ENCODE measurements at places on chromosomes 11 and 22.

- DNase-seq: peak; percentile 34
Measured at GRCh38 chr11:95764267-95764898, 25.2 kb downstream of the FAM76B start.

GRCh38 chr11:12188548-12189317 lies 78.3 kb downstream of the MICAL2 start:
- DNase-seq: peak; percentile 57

GRCh38 chr11:62179995-62180394 lies 10.0 kb upstream of the SCGB1D1 start:
- no peak for DNase-seq

DNA sequence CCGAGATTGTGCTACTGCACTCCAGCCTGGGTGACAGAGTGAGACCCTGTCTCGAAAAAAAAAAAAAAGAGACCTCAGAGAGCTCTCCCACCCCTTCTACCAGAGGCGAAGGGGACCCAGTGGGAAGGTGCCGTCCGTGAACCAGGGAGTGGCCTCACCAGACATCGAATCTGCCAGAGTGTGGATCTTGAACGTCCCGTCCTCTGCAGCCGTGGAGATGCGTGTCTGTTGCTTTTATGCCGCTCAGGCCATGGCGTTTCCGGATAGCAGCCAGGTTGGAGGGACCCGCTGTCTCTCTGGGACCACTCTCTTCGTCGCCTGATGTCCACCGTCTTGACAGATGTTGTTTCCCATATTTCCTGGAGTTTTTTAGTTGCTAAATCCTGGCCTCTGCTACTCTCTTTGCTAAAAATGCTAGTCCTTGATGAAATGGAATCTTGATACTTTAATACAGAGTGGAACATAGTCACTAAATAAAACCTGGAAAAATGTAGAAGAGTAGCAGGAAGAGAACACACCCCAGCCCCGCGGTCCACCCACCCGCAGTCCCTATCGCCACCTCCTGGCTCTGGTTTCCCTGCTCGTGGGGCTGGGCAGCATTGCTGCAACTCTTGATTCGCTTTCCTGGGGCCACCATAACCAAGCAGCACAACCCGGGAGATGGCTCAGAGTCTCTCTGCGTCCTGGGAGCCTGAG lies 12.0 kb upstream of the MUC6 start:
- DNase-seq: no peak

- DNase-seq: no peak
Measured at GRCh38 chr11:36023922-36024321, 80.1 kb downstream of the LDLRAD3 start.

GRCh38 chr11:110297076-110297725 lies 787 bp upstream of the RDX start:
- no peak for DNase-seq

GRCh38 chr11:118633979-118634378 lies 26.6 kb downstream of the PHLDB1 start:
- DNase-seq: no peak

- no peak for DNase-seq
Measured at GRCh38 chr11:298406-299065, 790 bp downstream of the IFITM5 start.

- no peak for DNase-seq
Measured at GRCh38 chr11:23314162-23314561, 453.9 kb upstream of the CCDC179 start.

- no peak for DNase-seq
Measured at GRCh38 chr11:15883455-15883920, 472.9 kb downstream of the SOX6 start.

DNA sequence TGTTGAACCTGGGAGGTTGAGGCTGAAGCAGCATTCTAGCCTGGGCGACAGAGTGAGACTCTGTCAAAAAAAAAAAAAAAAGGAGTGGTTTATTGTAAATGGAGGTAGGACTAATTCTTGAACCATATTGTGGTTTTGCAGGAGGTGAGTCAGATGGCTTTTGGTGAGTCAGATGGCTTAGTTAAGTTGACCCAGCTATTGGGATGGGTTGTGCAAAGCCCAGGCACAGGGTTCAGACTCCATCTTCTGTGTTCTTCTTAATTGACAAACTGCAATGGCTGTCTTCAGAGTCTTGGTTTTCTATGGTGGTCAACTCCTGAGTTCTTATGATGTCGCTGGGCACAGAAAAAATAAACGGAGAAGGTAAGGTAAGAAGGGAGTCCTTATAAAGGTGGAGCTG lies 182.7 kb downstream of the ADAMTS15 start:
- DNase-seq: peak; percentile 93

DNA sequence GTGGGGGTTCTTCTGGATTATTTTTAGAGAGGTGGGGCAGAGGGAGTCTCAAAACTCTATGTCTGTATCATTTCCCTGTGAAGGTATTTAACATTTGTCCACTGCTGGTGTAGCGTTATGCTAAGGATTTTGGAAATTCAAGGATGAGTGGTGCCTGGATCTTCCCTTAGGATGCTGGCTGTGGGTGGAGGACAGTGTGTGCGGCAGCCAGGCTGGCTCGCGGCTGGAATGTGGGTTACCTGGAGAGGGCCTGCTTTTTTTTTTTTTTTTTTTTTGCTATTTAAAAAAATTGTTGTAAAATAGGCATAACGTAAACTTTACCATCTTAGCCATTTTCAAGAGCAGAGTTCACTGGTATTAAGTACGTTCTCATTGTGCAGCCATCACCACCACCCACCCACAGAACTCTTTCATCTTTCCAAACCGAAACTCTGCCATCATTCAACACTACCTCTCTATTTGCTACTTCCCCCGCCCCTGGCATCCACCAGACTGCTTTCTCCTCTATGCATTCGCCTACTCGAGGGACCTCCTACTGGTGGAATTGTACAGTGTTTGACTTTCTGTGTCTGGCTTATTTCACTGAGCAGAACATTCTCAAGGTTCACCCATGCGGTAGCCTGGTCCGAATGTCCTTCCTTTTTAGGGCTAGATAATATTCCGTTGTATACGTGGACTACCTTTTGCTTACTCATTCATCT lies 67.1 kb downstream of the PARVB start:
- DNase-seq: no peak

DNA sequence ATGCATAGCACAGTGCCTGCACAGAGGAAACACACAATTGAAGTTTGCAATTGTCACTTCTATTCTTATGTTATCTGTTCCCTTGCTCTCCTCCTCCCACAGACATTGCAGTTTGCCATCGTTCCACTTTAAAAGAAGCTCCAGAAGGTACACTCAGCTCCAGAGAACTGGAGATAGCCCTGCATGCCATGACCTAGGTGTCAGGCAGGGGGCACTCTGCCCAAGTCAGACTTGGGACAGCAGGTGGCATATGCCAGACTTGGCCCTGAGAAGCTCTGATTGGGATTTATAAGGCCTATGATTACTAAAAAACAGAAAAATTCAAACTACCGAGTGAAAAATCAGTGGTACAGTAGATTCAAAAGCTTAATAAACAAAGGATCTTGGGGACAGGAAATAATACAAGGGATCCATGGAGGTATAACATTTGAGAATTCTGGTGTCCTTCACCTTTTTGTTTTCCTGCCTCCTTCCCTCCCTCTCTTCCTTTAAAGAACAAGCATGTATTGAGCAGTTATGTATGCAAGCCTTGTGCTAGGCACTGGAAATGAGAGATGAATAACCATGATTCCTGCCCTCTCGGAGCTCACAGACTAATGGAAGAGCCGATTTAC lies 40.0 kb downstream of the TENM4 start:
- DNase-seq: no peak

DNA sequence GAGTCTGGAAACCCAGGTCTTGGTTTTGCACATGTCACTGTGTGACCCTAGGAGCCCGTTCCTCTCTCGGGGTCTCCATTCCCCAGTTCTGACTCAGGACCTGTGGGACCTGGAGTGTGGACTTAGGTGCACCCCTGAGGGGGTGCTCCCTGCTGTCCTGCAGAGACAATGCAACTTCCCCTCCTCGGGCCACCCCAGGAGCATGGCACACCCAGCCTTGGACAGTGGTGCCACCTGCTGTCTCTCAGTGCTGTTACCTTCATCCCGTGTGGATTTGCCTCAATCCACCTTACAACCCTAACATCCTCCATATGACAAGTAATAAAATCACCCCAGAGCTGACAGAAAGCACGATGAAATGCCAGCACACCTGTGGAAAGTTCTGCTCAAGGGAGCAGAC lies 27.5 kb upstream of the CRYBB3 start:
- no peak for DNase-seq

DNA sequence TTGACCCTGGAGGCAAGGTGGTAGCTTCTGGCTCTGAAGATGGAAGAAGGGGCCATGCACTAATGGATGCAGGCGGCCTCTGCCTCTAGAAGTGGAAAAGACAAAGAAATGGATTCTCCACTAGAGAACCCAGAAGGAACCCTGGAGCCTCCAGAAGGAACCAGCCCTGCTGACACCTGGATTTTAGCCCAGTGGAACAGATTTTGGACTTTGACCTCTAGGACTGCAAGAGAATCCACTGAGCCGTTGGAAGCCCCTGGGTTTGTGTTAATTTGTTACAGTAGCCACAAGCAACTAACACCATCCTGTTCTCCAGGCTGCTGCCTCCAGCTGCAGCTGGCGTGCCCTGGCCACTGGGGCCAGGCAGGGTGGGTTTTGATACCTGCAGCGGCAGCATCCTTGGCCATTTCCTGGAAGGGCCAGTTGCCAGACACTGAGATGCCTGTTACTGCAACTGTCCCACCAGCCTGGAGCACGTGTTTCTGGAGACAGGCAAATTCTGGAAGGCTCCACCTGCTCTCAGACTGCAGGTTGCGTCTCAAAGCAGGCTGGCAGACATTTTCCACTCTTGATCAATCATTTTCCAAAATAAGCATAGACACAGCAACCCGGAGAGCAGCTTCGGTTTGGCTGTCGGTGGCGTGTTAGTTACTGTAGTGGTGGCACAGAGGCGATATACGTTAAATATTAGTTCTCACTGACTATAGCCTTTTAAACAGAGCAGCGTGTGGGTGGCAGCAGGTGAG lies 76.8 kb upstream of the PARVG start:
- no peak for DNase-seq

GRCh38 chr11:130178441-130179339 lies 19.1 kb downstream of the ST14 start:
- DNase-seq: no peak

- no peak for DNase-seq
Measured at GRCh38 chr22:26241361-26241760, 72.1 kb downstream of the SEZ6L start.

- DNase-seq: no peak
Measured at GRCh38 chr11:92802644-92803043, 166.8 kb upstream of the MTNR1B start.

- no peak for DNase-seq
Measured at GRCh38 chr11:10443152-10443551, 11.9 kb upstream of the AMPD3 start.

- no peak for DNase-seq
Measured at GRCh38 chr11:7208391-7208790, 43.3 kb upstream of the SYT9 start.

GRCh38 chr11:78941226-78941851 lies 366.7 kb upstream of the NARS2 start:
- no peak for DNase-seq

DNA sequence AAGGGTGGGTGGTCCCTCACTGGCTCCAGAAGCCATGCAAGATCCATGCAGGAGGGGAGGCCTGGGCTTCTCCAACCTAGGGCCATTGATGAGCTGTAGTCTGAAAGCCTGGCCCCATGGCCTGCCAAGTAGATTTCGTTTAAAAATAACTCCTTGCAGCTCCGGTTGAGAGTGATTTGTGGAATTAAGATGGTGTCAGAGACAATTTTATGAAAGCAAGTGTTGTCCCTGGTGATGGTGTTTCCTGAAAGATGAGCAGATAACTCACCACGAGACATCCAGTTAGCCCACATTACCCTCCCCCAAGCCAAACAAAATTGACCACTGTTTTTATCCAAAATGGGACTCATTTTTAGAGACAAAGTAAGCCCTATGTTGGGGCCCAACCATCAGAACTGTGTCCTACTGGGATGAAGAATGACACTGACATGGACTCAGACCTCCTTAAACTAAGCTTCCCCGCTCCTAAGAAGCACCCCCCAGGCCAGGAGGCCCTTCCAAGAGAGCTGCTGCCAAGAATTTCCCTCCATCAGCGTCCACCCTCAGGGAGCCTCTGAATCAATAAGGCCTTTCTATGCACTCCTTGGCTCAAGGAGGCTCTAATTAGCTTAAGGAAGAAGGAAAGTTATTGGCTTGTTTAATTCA lies 174.2 kb upstream of the NCAM1 start:
- DNase-seq: no peak

- no peak for DNase-seq
Measured at GRCh38 chr11:50412832-50413231, 380.2 kb downstream of the OR4C45 start.

- no peak for DNase-seq
Measured at GRCh38 chr11:71248251-71248570, 4.2 kb downstream of the SHANK2 start.

DNA sequence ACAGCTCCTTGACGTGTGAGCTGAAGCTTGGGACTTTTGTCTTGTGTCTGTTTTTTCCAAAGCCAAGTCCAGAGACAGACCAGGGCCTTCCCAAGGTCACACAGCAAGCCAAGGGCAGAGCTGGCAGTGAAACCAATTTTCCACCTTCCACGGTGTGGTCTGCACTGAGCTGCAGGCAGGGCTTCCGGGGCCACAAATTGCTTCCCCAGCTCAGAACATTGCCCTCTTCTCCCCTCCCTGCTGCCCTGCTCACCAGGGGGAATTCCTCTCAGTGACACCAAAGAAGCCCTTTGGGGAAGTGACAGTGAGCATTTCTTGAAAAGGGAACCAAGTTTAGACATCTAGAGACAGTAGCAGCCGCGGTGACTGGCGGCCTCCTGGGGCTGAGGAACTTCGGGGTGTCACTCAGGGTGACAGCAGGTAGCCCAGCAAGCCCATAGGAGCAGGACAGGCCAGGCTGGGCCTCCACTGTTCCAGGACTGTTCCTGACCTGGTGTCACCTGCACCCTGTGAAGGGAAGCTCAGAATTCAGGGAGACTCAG lies 9.2 kb downstream of the FXYD2 start:
- no peak for DNase-seq

DNA sequence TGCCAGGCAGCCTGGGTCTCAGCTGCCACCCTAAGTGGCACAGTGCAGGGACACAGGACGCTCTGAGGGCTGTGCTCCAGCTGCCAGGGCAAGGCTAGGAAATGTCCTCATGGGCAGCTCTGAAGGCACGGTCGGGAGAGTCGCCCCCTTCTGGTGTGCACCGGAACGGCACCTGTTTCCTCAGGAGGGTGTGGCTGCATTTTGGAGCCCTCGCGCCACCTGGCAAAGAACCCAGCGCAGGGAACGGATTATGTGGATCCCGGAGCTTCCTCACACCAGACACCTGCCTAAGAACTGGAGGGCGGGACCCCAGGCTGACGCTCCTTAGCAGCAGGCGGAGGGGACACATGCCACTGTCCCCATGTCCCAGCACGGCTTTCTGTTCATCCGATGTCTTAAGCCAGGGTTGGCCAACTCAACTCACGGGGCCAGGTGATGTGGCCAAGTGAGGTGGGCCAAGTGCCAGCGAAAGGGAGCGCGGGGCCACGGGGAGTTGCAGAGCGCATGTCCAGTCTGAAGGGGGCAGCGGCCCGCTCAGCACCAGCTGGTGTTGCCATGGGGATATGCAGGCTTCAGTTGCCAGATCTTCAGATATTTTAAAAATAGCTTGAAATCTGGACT lies 5.1 kb upstream of the SLC22A8 start:
- no peak for DNase-seq

GRCh38 chr22:26763633-26764361 lies 106.4 kb downstream of the MIAT start:
- DNase-seq: peak; percentile 20

GRCh38 chr22:42711281-42711731 lies 9.4 kb downstream of the A4GALT start:
- DNase-seq: no peak
